Right cardiac atrium (tissue), 5 donors: ENCODE measurements at places on chromosomes 1 and 21. TPM values are rescaled to one million over a fixed set of nuclear protein-coding genes. Genes with fewer than 3 reads are reported as not detected.

SPRR3 gene
- not detected for total RNA-seq

DNA sequence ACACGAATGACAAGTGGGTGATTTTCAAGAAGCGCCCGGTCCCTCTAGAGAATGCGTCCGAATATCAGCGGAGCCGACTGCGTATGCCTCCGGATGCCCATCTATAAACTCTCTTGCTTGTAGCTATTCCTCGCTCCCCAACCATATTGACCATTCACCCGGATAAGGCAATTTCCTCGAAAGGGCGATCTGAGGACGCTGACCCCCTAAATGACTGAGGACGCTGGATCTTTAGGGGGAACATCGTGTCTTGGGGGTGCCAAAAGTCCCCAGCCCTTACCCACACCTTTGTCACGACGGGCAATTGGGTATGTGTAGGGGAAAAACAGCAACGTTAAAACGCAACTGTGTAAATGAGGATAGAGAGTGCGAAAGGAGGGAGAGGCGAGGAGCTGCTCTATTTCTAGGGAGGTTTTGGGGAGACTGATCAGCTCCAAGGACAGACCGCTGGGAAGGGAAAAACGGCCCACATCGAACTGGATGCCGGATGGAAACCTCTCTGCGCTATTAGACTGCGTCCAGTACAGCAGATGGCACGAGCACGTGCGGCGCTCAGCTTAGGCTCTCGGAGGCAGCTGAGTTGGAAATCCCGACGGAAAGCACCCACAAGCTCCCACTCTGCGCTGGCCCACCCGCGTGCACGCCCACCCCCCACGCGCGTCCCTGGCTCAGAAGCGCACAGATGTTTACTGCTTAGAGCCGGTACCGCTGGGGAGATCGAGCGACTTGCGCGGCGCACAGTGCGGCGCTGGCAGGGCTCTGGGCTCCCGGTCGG lies 2.9 kb upstream of the PRRX1 start:
- peak; percentile 66 for DNase-seq

GRCh38 chr1:51549016-51549619 lies 30.1 kb upstream of the EPS15 start:
- no peak for DNase-seq

DNA sequence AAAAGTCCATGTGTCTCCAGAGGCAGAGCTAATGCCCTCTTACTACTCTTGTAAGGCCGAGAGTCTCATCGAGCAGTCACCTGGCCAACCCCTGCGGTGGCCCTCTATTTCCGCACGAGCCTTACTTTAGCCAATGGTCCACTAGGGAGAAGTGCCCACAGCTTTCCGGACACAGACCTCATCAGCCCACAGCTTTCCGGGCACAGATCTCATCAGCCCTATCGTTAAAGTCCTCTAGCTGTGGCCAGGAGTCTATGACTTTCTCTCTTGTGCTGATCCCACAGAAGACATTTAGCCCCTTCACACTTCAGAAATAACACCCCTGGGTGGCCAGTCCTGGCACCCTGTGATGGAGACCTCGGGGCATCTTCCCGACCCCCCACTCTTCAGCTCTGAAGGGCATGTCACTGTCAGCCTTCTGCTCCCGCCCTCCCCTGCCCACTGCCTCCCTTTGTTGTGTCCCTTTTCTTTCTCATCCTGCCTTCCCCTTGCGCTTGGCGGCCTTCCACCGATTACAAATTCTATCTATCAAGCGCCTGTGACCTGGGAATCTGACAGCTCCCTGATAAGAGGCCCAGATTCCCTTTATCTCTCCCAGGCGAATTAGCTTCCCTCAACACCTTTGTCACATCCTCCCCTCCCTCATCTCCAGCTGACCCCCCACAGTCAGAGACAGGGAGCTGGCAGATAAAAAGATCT lies 161.0 kb downstream of the PLXNA2 start:
- no peak for DNase-seq

DNA sequence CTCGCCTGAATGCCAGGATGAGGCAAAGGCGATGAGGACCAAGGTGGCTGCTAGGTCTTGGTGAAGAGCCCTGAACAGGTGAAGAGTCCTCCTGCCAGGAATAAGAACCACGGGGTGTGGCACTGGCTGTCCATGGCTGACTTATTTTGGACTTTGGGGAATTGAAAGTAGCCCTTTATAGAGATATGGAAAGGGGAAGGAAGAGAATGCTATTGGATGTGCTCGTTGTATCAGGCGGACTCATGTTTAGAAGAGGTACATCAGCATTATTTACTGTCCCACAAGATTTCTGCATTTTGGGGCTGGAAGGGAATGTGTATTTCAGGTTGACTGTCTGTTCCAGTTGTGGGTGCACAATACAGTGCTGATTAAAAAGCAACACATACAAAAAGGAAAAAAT lies 465.8 kb downstream of the DSCAM start:
- no peak for DNase-seq
